ENCODE measurements at places on chromosomes 6 and 20. TPM values are rescaled to one million over a fixed set of nuclear protein-coding genes. Genes with fewer than 3 reads are reported as not detected.

Gene ALDH8A1
- not detected for total RNA-seq

Gene ANGPT4
- 0.17 TPM for total RNA-seq

- H3K36me3 ChIP-seq = no peaks in the 10 kb centered on the region
- H3K27ac ChIP-seq = no peak overlapping the region
- DNase-seq = no peak
- H3K4me1 ChIP-seq = no peaks in the 10 kb centered on the region
- no peak overlapping the region for H3K4me3 ChIP-seq
- no peaks in the 10 kb centered on the region for H3K27me3 ChIP-seq
These were observed 3.1 kb upstream of the HLA-DQA2 start for GRCh38 chr6:32738126-32738525.

DNA sequence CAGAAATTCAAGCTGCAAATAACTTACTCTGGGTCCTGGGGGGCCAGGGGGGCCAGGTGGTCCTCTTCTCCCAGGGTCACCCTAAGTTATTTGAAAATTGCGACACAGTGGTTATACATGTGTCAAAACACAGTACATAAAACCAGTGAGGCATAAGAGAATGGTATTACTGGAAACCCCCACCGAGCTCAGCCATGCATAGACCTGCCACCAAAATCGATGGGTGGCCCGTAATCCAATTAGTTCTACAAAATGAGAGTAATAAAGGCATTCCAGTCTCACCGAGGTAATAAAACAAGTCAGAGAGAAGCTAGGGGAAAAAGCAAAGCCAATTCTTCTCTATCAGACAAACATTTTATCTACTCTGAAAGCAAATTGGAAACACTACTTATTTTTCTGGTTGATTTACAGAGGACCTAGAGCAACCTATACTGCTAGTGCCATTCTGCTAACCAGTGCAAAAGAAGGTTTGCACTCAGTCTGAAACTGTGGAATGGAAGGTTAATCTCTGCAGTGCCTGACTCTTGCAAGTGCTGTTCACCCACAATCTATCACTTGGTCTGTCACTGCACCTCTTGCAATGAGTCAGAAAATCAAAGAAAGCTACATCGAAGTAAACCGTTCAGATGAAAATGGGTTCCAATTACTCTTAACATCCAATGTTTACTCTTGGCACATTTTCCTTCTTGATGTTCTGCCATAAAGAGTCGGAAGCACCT, 32.4 kb downstream of the COL9A1 start:
- no peak for DNase-seq
- H3K27ac ChIP-seq = no peak overlapping the region
- no peaks in the 10 kb centered on the region for H3K4me1 ChIP-seq
- H3K4me3 ChIP-seq = no peak overlapping the region
- no peaks in the 10 kb centered on the region for H3K27me3 ChIP-seq

DNA sequence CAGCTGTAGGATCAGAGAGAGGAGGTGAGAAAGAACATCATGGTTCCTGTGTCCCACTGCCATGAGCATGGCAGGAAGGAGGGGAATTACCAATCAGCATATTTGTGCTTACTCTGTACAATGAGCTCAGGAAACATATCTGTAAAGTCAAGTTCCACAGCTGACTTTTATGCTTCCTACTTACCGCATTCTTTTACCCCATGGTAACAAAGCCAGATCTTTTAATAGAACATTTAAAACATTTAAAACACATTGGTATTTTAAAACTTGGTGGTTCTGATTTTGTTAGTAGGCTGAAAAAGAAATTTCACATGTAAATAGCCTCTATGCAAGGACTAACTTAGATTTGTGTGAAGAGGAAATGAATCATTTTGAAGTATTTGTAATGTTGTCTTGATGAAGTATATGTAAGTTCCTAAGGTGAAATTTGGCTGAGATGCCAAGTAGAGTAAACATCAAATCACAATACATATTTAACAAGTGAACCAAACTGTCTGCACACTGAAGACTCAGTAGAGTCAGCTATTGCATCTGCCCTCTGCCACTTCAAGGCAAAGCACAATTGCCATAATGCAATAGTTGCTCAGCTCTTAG, 114.7 kb downstream of the GJA10 start:
- no peaks in the 10 kb centered on the region for H3K36me3 ChIP-seq
- no peak overlapping the region for H3K4me3 ChIP-seq
- H3K4me1 ChIP-seq = no peaks in the 10 kb centered on the region
- H3K27ac ChIP-seq = peak overlapping the region; percentile 32
- no peaks in the 10 kb centered on the region for H3K27me3 ChIP-seq

- no peaks in the 10 kb centered on the region for H3K36me3 ChIP-seq
- no peak overlapping the region for H3K4me3 ChIP-seq
- no peak for DNase-seq
- H3K4me1 ChIP-seq = no peaks in the 10 kb centered on the region
These were observed 427.0 kb upstream of the SPTLC3 start for GRCh38 chr20:12581644-12582289.

GRCh38 chr20:47843886-47844567, 58.7 kb upstream of the SULF2 start:
- DNase-seq = peak; percentile 46
- H3K4me1 ChIP-seq = no peaks in the 10 kb centered on the region
- no peaks in the 10 kb centered on the region for H3K27me3 ChIP-seq
- no peaks in the 10 kb centered on the region for H3K36me3 ChIP-seq
- no peak overlapping the region for H3K4me3 ChIP-seq
- no peak overlapping the region for H3K27ac ChIP-seq

- peaks cover 19% of the 10 kb centered on the region for H3K4me1 ChIP-seq
- 0 out of 2 replicates have a peak, but pooled peaks cover 8% of the 10 kb centered on the region for H3K27me3 ChIP-seq
- H3K27ac ChIP-seq = no peak overlapping the region
- peak; percentile 55 for DNase-seq
These were observed 18.7 kb upstream of the PXDC1 start for GRCh38 chr6:3770023-3770720.

DNA sequence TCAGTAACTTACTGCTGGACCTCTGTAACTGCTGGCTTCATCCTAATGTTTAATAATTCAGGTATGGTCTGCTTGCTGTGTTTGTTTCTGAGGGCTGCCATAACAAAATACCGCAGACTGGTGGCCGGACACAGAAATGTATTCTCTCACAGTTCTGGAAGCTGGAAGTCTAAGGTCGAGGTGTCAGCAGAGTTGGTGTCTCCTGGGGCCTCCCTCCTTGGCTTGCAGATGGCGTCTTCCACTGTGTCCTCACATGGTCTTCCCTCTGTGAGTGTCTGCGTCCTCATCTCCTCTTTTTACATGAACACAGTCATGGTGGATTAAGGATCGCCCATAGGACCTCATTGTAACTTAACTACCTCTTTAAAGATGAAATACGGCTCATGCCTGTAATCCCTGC, 389.7 kb upstream of the JARID2 start:
- no peak overlapping the region for H3K27ac ChIP-seq
- peaks cover 21% of the 10 kb centered on the region for H3K4me1 ChIP-seq
- H3K4me3 ChIP-seq = no peak overlapping the region
- H3K36me3 ChIP-seq = no peaks in the 10 kb centered on the region

DNA sequence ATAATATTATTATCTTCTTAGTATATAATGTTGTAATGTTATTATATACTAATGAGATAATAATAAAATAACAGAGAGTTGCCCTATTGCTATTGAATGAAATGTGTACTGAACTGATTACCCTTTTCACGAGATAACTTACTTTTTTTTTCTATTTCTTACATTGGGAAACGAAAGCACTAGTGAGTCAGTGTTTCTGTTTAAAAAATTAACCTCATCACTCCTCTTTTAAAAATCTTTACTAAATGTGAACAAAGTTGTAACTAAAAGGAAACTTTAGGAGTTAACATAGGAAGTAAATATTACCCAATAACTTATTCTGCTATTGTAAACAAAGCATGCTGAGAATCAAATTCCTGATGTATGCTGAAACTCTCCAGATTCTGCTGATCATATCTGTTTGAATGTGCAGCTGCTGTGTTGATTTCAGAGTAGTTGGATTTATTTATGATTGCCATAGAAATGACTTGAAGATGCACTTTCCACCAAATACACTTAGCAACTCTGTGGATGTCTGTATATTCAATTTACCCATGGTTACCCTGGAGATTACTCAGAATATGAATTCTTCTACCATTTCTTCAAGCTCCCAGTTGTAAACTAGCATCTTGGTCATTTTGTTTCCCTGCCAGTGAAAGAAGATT, 523.4 kb downstream of the TENT5A start:
- H3K4me3 ChIP-seq = no peak overlapping the region
- H3K27ac ChIP-seq = no peak overlapping the region
- H3K27me3 ChIP-seq = no peaks in the 10 kb centered on the region
- no peaks in the 10 kb centered on the region for H3K36me3 ChIP-seq
- DNase-seq = no peak

All from GM23338 (cell line).